Calu3 (cell line): ENCODE measurements at places on chromosomes 12 and 14.
A peak's percentile ranks its signal among the peaks of the same experiment; 100 is the strongest.

- DNase-seq = no peak
Measured at GRCh38 chr14:104886690-104887622, 21.9 kb downstream of the CEP170B start.

GRCh38 chr12:122123051-122123760 is 44.6 kb downstream of the MLXIP start:
- peak; percentile 81 for DNase-seq

- DNase-seq = no peak
Measured at GRCh38 chr14:23532658-23533057, 18.9 kb downstream of the ZFHX2 start.

DNA sequence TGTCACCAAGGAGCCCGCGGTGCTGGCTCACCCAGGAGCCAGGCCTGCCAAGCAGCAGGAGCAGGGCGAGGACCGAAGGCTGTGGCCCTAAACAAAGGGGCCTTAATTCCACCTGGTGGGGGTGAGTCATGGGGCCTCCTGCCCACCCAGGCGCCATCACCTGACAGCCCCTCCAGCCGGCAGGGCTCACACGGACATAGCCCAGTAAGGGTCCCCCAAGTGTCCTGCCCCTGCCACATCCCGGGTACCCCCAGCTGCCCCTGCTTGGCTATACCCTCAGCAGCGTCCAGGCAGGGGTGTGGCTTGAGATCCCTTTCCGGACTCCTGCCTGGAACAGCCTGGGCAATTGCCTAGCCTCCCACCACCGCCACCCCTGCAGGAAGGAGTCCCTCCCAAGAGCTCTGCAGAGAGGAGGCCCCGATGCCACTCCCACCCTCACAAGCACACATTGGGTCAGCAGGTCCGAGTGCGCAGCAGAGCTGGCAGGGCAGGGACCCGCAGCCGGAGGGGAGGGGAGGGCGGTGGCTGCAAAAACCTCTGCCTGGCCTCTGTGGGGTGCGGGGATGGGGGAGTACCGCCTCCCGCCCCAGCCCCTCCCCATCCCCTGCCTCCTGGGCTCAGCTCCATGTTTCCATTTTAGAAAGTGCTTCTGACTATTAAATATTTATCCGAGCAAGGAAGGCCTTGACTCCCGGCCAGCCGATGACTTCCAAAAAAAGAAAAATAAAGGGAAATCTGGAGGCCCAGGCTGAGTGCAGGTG is 4.6 kb downstream of the AHNAK2 start:
- peak; percentile 96 for DNase-seq

DNA sequence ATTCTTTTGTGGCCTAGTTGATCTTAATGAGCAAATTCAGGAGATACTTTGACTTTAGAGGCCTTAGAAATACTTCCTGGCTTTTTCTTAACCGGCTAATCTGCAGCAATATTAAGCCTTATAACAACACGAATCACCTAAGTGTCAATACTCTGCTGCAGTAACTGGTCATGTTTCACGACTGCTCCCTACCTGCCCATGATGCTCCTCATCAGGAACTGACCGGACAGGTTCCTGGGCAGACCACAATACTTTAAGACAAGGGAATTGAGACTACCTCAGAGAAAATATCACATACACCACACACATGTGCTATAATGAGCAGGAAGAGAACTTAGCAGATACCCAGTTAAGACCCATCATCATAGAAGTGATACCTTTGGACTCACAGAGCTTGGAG is 211.9 kb upstream of the BMP4 start:
- DNase-seq = peak; percentile 54

- peak; percentile 92 for DNase-seq
Measured at GRCh38 chr12:104215638-104216297, at the start of gene TXNRD1. Gene TXNRD1, plus strand, starts transcription at chr12:104215779. Its CDS starts 24 bp downstream, at chr12:104215803.

- DNase-seq = no peak
Measured at GRCh38 chr12:93573552-93574223, 1.2 kb downstream of the SOCS2 start.

GRCh38 chr12:132074216-132074615 is 69.9 kb downstream of the DDX51 start:
- no peak for DNase-seq

GRCh38 chr12:62785941-62786559 is 148.9 kb downstream of the PPM1H start:
- DNase-seq = peak; percentile 77

- no peak for DNase-seq
Measured at GRCh38 chr12:121649322-121649721, 20.1 kb downstream of the MORN3 start.

DNA sequence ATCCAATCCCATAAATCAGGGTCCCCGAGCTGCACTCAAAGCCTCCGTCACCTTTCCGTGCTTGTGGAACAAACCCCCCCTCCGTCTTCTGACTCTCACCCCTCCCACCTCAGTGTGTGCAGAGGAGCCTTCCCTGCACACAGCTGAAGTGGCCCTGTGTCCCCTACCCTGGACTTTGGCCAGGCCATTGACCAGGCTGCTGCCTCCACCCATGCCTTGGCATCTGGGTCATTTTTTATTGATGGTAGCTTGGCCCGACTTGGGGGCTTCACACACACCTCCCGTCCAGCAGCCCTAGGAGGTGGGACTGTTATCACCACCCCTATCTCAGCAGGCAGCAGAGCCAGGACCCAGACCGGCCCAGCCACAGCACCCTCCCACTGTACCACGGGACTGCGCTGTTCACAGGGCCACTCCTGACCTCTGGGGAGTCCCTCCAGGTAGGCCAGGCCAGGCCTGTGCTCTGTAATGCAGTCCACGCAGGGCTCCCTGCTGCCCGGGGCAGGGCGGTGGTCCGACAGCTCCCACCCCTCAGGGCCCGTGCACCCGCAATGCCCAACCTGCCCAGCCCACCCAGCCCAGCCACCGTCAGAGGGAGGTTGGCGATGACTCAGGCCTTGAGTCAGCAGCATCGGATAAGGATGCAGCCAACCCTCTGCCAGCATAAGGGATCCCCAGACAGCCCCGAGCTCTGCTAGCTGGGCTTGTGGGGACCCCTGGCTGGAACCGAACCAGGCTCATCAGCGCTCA is 9.2 kb upstream of the INF2 start:
- DNase-seq = peak; percentile 74

DNA sequence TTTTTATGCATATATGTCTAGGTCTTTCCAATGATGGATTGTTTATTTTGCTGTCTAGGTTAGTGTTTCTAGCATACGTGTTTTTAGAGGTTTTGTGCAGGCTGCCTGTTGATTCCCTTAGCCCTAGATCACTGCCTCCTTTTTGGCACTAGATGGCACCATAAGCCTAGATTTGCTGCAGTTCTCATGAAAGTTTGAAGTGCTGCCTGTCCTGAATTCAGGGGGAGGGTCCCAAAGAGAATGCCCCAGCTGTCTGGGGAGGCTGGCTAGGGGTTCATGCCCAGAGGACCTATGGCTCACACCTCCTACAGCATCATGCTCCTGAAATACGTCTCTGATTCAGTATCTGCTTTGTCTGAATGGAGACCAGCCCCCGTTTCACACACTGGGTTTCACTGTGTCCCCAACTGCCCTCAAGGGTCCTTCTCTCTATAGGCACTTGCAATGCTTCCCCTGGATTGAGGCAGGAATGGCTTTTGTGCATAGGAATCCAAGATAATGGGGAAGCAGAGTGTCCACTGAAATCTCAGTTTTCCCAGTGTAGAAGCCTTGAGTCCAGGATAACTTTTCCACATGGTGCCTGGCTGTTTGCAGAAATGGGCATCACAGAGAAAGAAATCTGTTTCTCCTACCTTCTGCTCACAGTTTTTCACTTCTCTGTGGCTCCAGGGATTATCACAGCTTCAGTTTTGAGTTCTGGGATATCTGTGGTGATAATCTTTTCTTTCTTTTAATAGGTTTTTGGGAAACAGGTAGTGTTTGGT is 14.2 kb upstream of the TXNRD1 start:
- peak; percentile 48 for DNase-seq

- no peak for DNase-seq
Measured at GRCh38 chr12:26817183-26817591, 15.8 kb downstream of the ITPR2 start.

GRCh38 chr12:117076410-117077372 is 22.5 kb downstream of the TESC start:
- no peak for DNase-seq

- DNase-seq = no peak
Measured at GRCh38 chr12:117101953-117102799, 3.0 kb upstream of the TESC start.
